ENCODE measurements at places on chromosomes 11 and 22.

- no peak for DNase-seq
These were observed 13.1 kb downstream of the LARGE2 start for GRCh38 chr11:45935349-45936064.

GRCh38 chr11:72006309-72007088, 7.8 kb downstream of the IL18BP start:
- DNase-seq = no peak

GRCh38 chr11:46381048-46381818, at the start of gene MDK:
Gene MDK, plus strand, starts transcription at chr11:46381669. Its CDS starts 389 bp downstream, at chr11:46382058.
- DNase-seq = peak; percentile 12

DNA sequence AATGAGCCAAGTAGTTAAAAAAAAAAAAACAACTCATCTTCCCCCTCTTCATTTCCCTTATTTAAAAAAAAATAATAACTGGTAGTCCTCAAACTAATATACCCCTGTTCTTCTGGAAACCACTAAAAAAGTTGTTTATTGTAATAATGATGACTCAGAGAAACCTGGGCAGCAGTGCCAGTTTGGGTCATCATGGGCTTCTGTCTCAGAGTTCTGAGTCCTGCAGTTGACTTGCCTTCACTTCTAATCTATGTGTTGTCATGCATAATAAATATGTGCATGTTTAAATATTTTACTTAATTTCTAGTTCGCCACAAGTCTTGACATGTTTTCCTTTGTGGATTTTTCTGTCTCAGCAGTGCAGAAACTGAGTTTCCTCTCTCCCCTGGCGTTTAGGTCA, 46.8 kb downstream of the PPP2R1B start:
- DNase-seq = no peak

- no peak for DNase-seq
These were observed 113.4 kb downstream of the TRPC6 start for GRCh38 chr11:101470419-101470818.

- DNase-seq = no peak
These were observed 4.6 kb downstream of the CASTOR1 start for GRCh38 chr22:30284666-30285065.

DNA sequence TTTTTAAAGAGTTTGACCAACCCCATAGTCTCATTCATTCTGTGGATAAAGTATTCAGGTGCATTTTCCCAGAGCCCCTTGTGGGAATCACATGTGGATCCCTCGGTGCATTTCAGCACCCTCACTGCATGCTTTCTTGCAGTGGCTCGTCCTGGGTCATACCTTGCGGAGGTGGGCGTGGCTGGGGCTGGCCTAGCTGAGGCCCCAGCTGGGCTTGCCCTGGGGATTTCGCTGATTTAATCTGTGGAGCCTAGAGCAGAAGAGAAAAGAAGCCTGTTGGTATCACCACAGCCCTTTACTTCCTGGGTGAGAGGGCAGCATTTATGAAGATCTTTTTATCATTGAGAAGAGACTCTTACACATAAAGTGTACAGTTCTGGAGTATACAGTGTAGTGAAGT, 53.1 kb downstream of the FBXO7 start:
- no peak for DNase-seq

DNA sequence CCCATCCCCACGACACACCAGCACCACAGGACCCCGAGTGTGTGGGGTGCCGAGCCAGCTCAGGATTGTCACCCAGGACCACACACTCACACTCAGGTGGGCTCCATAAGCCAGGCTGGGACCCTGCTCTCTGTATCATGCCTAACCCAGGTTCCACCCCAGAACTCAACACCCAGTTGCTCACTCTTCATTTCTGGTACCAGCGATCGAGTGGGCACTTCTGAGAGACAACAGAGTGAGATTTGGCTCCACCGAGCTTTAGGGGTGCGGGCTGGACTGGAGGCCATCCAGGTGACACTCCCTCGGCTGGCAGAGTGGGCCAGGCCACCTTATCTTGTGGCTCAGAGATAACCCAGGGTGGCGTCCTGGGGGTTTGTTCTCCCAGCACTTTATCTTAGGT, 1323.8 kb downstream of the BRD1 start:
- DNase-seq = no peak

DNA sequence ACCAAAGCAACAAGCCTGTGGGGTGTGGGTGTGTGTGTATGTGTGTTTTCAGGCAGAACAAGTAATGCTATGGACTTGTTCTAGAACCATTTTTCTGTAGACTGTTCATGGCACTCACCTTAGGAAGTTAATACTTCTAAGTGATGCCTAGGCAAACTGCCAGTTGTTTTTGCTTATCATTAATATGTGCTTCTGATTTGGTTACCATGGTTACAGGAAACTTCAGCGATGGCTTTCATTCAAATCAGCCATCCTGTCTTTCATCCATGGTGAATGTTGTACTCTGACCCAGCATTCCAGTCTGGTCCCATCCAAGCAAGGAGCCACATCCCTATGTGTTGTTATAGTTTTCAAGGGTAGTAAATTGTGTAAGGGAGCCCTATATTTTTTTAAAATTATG, 49.8 kb upstream of the ARHGAP20 start:
- DNase-seq = no peak

DNA sequence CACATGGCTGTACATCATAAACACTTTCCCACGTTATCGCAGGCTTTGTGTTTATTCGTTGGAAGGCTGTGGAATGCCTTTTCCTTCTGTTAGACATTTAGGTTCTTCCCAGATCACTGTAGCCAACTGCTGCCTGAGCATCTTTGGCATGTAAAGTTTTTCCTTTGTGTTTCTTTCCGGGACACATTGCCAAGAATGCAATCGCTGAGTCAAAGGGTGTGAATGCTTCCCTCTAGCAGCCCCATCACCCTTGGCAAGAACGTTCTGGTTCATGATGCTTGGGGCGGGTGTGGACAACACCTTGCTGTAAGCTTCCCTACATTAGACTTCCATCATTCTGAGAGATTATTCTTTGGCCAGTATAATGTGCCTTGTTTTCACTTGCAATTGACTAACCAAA, 136.2 kb downstream of the OSBP2 start:
- no peak for DNase-seq

GRCh38 chr11:2256951-2257700, 13.3 kb downstream of the ASCL2 start:
- no peak for DNase-seq

- DNase-seq = peak; percentile 69
These were observed 56.0 kb downstream of the DCUN1D5 start for GRCh38 chr11:103035791-103036434.

DNA sequence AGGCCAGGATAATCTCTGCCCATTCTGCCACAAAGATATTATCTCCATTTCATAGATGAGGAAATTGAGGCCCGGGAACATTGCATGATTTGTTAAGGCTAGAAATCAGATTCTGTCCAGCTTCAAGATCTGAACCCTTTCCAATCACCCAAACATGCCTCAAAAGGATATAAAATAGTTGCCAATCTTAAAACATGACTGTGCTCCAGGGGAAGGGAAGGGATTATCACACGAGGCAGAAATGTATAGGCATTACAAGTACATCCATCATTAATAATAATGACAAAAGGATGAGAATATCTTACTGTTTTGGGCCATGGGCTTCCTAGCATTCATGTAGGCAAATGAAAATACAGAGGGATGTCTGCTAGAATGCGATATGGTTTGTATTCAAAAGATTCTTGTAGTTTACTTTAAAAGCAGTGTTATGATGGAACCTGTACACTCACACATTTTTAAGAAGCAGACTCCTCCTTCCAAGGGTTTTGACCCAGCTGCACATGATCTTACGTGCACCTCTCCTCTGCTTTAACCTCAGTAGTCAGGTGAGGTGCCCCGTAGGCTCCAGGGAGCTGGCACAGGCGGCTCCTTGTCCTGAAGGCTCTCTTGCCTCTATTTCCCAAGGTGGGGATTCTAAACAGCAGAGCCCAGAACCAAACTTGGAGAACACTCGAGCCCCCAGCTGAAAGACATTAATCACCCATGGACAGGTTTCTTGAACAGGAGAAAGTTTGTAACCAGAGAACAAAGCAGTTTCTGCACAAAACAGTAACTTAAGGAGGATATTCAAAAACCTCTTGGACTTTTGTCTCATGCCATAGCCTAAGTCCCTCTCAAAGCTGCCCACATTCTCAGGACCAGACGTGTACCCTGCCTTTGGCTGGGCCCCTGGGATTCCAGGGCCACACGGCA, 36.0 kb downstream of the PARVA start:
- DNase-seq = peak; percentile 40

- no peak for DNase-seq
These were observed 12.4 kb downstream of the ADM start for GRCh38 chr11:10317151-10317755.

DNA sequence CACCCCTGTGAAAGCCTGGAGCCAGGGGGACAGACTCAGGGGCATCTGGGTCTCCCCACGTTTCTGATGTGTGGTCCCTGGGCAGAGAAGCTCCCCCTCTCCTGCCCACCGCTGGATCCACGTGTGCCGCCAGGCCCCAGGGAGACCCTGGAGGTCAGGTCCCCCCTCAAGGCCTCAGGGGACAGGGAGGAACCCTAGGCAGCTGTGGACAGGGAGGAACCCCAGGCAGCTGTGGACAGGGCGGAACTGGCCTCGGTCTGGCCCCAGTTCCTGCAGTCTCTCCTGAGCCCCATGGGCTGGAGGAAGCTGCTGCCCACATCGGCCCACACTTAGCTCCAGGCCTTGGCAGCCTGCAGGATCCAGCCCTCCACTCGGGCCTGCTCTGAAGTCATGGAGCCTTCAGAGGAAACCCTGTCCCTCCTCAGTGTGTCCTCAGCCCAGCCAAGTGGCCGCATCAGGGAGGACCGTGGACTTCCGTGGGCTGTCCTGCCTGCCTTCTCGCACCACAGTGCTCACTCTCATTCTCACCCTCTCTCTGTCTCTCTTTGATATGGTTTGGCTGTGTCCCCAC, 127.7 kb downstream of the BRD1 start:
- DNase-seq = no peak

DNA sequence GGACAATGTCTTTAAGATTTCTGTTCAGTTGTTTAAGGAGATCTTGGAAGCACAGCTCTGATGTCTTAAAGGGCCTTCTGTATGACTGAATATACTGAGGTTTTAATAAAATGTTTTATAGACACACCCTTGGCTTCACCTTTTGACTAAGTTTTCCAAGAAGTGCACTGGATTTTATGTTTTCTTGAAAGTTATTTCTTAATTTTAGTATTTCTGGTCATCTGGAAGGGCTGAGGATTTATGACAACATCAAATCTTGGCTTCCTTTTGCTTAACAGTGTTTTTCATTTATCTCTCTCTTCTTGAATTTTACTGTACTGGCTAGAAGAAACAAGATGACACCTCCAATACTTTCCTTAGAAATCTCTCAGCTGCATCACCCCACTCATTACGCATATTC, 2423.4 kb downstream of the LRRC4C start:
- DNase-seq = peak; percentile 11

DNA sequence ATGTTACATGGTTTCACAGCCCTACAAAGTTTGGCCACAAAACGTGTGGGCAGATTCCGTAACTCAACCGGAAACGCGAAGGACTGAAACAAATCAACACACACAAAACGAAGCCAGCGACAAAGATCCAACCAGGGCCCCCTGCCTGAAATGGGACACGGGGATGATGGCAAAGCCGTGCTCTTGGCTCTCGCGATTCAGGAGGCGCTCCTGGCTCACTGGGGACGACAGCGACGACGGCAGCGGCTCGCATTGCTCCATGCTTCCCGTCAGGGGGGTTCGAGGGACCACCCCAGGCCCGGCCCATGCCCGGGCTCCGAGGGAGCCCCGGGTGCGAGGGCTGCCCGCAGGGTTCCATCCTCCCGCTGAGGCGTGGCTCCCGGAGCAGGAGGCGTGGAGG, 4786.8 kb upstream of the OR11H1 start:
- no peak for DNase-seq

DNA sequence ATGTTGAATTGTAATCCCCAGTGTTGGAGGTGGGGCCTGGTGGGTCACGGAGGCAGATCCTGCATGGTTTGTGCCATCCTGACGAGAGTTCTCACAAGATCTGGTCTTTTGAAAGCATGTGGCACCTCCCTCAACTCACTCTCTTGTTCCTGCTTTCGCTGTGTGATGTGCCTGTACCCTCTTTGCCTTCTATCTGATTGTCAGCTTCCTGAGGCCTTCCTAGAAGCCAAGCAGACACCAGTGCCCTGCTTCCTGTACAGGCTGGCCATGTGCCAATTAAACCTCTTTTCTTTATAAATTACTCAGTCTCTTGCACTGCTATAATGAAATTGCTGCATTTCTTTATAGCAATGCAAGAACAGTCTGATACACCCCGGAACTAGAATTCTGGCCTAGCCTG, 13.1 kb downstream of the PTPN5 start:
- no peak for DNase-seq

- no peak for DNase-seq
These were observed 6.8 kb downstream of the TOM1 start for GRCh38 chr22:35306350-35306967.

- DNase-seq = no peak
These were observed 6.8 kb upstream of the WDR74 start for GRCh38 chr11:62846177-62846576.

DNA sequence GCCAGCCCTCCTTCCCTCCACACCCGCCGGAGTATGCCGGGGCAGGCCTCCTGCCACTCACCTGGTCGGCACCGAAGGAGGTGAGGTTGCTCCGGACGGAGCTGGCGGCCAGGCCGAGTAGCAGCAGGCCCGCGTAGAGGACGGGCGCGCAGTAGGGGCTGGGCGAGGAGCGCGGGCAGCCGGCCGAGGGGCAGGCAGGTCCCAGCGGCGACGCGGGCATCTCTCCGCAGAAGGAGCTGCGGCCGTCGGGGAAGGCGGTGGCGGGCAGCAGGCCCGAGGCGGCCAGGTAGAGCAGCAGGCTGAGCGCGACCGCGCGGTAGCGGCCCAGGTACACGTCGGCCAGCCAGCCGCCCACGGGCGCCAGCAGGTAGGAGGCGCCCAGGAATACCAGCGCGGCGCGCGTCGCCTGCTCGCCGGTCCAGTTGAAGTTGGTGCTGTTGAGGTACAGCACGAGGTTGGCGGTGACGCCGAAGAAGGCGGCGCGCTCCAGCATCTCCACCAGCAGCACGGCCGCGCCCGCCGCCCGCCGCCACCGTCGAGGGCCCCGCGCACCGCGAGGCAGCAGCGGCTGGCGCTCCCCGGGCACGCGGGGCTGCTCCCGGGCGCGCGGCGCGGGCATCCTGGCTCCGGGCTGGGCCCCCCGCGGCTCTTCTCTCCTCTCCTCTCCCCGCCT, 907 bp downstream of the SLC15A3 start:
- no peak for DNase-seq

GRCh38 chr11:65767406-65767805, 13.4 kb downstream of the AP5B1 start:
- no peak for DNase-seq

DNA sequence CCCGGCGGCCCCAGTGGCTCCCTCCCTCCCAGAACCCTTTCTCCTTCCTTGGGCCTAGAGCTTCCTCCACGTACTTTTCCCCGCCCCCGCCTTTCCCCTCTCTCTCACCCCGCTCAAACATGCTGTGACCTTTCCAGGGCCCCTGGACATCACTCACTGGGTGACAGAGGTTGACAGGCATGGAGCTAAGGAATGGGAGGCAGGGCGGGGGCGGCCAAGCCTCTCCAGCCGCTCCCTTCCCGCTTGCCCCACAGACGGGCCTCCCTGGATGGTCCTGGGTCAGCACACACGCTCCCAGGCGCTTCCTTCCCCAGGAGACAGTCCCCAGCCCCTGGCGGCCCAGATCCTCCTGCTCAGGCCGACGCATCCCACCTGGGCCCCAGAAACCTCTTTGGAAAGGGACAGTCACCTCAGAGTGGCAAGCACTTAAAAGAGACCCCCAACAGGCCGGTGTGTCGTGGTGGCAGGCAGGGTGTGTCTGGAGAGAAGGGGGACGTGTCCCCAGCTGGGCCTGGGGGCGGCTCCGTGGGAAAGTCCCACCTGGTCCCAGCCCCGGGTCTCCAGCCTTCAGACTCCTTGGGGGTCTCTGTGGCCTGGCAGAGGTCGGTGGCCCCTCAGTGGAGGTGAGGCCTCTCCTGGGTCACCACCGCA, 8.8 kb downstream of the H19 start:
- no peak for DNase-seq

- no peak for DNase-seq
These were observed 32.4 kb downstream of the JAM3 start for GRCh38 chr11:134101282-134101681.

Data from skin of body (tissue), 3 donors.